ENCODE measurements at places on chromosomes 5 and 9.

- DNase-seq, result no peak
Observed at GRCh38 chr5:137630216-137630971, 105.5 kb downstream of the KLHL3 start.

DNA sequence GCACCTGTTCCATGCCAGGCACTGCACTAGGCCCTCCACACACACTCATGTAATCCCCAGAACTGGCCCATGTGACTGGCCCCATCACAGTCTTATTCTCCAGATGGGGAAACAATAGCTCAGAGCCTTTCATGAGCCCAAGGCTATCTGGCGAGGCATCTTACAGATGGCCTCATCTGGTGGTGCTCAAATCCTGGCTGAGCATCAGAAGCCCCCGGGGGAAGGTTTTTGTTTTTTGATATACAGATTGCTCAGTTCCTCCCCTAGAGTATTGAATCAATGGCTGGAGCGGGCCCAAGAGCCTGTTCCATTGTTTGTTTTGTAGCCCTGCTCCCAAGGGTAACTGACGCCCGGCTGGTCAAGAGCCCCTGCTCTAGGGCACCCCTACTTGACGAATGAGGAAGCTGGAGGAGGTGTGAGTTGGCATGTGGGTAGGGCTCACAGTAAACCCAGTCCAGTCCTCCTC lies 145.3 kb upstream of the RAPGEF1 start:
- DNase-seq, result no peak

DNA sequence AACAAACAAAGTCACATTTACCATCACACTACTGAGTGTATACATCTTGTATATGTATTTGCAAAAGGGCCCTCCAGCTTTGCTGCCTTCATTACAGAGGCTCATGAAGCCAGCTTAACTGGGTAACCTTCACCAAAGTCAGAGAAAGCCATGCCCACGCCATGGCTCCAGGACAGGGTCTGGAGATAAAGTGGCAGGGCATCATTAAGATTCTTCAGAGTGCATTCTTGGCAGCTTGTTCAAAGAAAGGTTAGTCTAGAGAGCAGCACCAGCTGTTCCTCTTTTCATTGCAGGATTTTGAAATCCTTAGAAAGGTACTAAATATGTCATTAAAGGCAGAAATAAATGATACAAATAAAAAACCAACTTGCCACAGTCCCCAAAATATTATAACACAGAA lies 333.2 kb downstream of the NDUFS4 start:
- DNase-seq, result no peak

DNA sequence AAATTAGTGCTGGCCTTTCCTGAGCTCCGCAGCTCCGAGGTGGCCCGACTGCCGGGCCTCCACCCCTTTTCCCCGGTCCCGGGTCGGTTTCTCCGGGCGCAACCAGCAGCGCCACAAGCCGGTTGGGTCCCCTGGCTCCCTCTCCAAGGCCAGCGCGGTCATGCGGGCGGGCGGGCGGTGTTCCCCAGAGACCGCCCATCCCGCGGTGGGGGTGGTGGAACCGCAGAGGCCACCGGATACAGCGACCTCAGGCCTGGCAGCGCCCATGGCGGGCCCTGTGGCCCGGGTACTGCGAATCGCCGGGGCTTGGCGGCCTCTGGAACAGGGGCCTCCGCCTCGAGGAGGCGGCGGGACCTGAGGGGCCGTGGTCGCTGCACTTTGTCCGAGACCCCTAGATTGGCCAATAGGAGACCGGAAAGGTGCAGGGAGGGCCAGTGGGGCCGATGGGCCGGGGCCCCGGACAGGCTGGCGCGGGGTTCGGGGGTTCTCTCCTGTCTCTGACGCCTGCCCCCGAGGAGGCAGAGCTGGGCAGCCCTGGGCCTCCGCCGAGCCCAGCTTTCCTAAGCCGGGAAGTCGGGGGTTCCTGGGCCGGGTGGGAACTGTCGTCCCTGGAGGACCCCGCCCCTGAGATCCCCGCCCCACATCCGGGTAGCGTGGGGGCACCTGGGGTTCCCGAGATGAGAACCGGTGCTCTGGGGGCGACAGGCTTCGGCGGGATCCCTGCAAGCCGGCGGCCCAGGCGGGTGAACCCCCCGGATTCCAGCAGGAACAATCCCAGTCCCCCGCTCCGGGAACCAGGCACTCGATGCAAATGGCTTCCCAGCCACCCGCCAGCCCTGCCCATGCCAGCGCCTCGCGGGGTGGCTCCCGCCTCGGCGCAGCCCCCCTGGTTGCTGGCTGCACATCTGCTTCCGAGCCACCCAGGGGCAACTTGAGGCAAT lies 293.9 kb downstream of the ZSWIM6 start:
- peak; percentile 19 for DNase-seq

GRCh38 chr5:152113401-152113800 lies 188.8 kb upstream of the GLRA1 start:
- DNase-seq, result peak; percentile 14

GRCh38 chr5:134873494-134873893 lies 677 bp upstream of the TXNDC15 start:
- no peak for DNase-seq

GRCh38 chr9:81476813-81477490 lies 212.4 kb downstream of the TLE1 start:
- no peak for DNase-seq

- DNase-seq, result no peak
Observed at GRCh38 chr5:123881759-123882244, 369.8 kb downstream of the CSNK1G3 start.
